ENCODE measurements at places on chromosomes 6 and 20.

GRCh38 chr6:168363302-168363701 is 43.7 kb upstream of the DACT2 start:
- no peak for DNase-seq

- no peak for DNase-seq
These were observed 18.5 kb upstream of the SCUBE3 start for GRCh38 chr6:35195120-35195780.

- no peak for DNase-seq
These were observed 27.0 kb upstream of the FRMD1 start for GRCh38 chr6:168105813-168106632.

DNA sequence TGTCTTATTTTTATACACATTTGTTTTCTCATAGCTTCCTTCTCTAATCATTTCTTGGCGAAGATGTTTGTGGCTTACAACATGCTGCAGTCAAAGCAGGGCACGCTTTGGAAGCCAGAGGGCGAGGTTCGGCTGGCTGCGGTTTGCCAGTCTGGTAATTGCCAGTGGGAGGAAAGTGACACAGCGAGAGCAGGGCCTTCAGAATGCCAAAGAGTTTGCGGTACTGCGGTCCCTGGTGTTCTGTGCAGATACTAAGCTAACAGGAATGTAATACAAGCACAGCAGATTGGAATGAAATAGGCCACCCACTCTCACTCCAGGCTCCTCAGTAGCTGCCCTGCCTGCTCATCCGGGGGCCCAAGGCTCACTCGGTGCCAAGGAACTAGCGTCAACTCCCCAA is 58.7 kb upstream of the TGM3 start:
- DNase-seq: no peak

- no peak for DNase-seq
These were observed 228.6 kb downstream of the KCNQ5 start for GRCh38 chr6:72850469-72850868.

DNA sequence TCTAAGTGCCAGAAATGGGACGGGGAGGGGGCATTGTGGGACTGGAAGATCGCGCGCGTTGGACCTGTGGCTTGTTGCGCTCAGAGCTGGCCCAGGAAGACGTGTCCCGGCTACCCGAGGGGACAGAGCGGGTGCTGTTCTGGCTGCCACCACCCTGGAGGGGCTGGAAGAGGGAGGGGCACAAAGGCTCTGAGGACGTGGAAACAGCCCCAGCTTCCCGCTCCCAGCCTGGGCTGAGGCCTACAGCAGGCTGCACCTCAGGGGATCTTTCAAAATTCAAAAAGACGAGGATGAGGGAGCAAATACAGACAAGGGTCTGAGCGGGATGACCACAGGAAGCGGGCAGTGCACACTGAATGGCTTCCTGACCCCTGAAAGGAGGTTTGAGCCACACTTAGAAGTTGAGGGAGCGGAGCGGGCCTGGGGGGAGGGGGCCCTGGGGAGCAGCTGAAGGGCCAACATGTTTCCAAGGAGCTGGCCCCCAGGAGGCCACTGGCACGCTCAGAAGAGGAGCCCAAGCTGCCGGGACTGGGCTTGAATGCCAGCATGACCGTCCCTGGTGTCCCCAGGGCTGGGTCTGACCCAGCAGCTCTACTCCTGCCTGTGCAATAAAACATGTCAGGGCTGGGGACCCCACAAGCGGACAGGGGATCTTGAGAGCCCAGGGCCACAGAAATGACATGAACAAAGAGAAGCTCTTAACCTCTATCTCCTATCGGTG is 1.3 kb downstream of the OXT start:
- DNase-seq: no peak

- no peak for DNase-seq
These were observed at the start of gene UBD for GRCh38 chr6:29559524-29560287. UBD (minus strand) TSS chr6:29559732; CDS start chr6:29559701, 31 bp downstream.

DNA sequence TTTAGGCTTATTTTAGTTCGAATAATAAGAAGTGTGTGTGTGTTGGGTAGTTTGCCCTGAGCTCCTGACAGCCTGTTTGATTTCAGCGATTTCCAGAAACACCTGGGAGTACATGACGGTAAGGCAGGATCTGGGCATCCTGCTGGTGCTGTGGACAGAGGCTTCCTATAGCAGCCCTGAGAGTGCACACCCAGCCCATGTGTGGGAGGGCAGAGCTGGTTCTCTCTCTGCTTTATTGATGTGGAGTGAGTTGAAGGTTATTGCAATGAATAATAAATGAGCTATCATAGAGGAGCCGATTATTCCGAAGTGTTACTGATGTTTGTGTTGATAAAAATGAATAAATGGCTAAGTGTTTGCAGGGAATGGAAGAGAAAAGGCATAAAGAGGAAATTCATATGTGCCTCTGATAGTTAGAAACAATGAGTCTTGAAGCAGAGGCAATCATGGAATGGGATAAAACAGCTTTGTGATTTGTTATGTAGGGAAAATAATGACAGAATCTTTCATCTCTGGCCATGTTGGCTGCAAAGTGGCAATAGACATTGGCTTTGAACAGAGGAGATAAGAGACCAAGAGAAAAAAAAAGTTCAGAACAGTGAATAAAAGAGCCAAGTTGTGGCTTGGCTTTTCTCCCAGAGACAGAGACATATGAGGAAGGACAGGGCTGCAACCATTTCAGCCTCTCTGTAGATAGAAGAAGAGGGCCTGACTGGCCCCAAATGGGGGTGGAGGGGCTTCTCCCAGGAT is 166.2 kb upstream of the CHD6 start:
- DNase-seq: no peak

GRCh38 chr6:157462956-157463742 is 82.2 kb downstream of the ZDHHC14 start:
- no peak for DNase-seq

GRCh38 chr20:51650685-51651134 is 108.2 kb upstream of the NFATC2 start:
- DNase-seq: no peak

DNA sequence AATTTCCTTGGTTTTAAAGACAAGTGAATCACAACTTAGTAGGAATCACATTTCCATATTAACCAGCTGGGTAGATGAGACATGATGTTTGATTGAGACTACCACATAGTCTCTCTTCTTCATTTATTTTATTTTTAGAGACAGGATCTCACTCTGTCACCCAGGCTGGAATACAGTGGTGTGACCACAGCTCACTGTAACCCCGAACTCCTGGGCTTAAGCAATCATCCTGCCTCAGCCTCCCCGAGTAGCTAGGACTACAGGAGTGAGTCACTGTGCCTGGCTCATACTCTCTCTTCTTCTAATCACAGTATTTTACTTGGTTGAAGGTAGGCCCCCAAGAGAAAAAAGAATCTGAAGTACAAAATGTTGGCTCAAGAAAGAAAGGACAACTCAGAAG is 80.2 kb upstream of the ASF1A start:
- DNase-seq: no peak

DNA sequence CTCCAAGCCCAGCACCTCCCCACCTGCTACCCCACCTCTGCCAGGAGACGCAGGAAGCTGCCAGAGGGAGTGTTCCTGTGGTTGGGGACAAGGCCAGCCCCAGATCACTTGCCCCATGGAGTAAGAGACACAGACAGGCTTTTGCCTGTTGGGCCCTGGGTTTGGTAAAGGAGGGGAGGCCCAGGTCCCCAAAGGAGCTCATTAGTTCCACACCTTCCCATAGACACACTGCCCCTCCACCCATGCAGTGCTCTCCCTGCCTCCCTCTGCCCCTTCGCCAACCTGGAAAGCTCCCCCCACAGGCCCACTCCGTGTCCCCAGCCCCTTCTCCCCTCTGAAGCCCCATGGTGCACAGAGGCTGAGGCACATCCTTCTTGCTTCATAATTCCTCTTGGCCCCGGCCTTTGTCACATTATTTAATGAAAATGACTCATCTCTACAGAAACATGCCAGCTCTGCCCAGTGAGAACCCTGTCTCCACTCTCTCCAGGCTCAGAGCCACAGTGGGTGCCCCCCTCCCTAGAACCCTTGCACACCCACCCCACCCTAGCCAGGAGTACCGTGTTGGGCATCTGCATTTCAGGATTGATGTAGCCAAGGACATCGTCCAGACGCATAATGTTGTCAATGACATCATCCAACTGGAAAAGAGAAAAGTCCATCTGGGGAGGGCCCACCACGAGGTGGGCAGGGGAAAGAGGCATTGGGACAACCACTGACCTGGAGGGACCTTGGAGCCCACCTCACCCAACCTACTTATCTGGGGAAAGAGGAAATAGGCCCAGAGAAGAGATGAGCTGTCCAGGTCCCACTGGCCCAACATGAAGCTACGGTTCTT is 46.0 kb downstream of the TFEB start:
- DNase-seq: no peak

DNA sequence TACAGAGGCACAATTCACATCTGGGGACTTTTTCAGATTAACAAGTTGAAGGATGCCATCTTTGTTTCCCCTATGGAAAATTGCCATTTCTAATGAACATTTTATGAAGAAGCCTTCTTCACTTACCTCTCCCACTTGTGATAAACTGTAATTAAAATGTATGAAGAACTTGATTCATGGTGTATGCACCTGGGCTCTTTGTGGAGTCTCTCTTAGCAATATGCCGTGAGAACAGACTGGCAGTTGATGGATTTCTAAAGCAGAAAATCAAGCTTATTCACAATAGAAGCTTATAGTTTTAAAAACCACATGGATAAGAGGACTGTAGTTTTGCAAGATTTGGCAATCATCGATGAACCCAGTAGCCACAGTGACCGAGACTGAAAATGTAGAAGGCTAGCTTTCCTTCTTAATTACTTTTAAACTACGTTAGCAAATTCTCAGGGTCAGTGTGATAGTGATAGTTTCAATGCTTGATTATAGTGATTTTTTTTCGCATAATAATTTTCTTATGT is 270.6 kb downstream of the PRL start:
- DNase-seq: no peak

DNA sequence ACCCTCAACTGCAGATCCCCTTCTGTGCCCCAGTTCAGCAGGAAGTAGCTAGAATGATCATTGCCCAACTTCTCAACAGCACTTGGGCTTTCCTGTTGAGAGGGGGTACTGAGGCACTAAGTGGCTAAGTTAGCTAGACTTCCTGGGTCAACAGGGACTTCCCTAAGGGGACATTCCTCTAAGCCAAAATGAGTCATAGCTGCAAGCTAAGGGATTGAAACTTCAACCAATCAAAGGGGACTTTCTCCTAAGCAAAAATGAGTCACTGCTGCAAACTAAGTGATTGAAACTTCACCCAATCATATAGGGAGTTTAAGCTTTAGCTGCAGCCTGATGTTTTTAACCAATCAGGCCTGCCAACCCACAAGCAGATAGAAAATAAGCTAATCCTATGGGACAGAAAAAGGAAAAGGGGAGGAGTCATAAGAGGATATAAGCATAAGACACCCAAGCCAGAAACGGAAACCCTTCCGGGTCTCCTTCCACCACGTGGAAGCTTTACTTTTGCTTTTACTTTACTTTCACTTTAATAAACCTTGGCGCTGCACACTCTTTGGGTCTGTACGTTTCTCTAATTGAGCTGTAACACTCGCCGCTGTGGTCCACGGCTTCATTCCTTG is 659.0 kb upstream of the HS3ST5 start:
- DNase-seq: no peak

DNA sequence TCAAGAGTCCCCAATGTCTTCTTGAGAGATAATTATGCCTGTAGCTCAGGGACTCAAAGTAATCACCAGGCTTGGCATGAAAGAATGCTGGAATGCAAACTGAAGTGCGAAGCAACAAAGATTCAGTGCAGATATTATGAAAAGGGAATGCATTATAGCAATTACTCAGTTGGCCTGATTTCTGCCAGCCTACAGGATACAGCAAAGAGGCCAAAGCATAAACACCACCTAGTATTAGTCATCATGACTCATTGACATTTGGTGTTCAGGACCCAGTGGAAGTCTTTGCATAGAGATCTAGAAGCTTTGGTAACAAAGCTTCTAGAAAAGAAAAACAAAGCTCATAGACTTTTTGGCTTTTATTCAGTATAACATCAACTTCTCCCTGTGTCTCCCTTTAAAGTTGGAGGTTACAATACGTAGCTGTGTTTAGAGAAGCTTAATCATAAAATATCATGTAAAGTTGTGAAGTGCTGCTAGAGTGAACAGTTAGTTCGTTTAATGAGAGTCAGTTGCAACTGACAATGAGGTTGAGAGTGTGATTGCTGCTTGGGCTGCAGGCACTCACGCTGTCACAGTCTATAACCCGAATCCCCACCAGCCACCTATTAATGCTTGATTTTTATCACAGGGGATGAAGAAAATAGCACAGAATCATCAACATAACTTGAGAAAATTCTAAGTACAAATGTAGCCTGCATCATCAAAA is 932.7 kb downstream of the TFAP2A start:
- no peak for DNase-seq

DNA sequence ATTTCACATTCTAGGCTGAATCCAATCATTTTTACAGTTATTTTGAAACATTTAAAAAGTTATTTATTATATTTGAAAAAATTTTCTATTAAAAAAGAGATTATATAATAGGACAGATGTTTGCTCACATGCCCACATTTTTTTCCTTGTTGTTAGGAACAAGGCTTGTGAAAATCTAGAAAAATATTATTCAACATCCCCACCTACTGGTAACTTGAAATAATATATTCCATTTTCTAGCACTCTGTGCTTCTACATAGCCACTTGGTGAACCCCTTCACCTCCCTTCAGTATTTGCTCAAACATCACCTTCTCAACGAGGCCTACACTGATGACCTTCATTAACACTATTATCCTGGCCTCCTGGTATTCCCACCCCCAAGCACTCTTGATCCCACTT is 18.3 kb upstream of the GPRC6A start:
- DNase-seq: no peak

DNA sequence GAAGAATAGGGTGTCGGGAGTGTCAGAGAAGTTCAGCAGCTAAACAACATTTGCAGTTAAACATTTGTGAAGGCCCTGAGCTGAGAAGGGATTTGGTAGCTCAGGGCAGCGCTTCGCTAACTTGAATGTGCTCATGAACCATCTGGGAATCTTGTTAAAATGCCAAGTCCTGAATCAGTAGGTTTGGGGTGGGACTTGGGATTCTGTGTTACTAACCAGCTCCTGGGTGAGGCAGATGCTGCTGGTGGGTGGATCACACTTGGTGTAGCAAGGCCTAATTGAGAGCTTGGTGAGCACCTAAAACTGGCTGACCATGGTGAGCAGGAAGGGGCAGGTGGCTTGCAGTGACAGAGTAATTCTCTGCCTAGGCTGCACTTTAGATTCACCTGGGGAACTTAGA is 5.9 kb downstream of the PTPRA start:
- no peak for DNase-seq

DNA sequence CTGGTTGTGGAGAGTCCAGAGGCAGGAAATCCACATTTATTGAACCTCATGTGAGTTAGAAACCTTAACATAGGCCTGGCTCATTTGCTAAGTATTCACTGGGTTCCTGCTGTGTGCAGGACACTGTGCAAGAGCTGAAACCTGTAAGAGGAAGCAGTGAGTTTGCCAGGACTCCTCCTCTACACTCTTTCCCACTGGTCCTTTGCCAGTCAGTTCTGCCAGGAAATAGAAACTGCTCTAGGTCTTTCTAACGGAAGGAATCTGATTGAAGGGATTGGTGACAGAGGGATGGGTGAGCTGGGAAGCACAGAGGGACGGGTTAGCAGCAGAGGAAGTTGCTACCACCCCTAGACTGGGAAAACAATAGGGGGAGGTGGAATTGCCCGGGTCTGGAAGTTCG is 234.2 kb upstream of the ECI2 start:
- no peak for DNase-seq

GRCh38 chr20:24672886-24673677 is 203.7 kb downstream of the SYNDIG1 start:
- DNase-seq: no peak

GRCh38 chr6:100845676-100846075 is 35.5 kb downstream of the ASCC3 start:
- no peak for DNase-seq

- DNase-seq: no peak
These were observed 233.6 kb downstream of the KCNQ5 start for GRCh38 chr6:72855471-72855870.
